ENCODE measurements at places on chromosomes 11 and 22.

- no peak for DNase-seq
These were observed 112.2 kb downstream of the CTTN start for GRCh38 chr11:70510571-70510970.

DNA sequence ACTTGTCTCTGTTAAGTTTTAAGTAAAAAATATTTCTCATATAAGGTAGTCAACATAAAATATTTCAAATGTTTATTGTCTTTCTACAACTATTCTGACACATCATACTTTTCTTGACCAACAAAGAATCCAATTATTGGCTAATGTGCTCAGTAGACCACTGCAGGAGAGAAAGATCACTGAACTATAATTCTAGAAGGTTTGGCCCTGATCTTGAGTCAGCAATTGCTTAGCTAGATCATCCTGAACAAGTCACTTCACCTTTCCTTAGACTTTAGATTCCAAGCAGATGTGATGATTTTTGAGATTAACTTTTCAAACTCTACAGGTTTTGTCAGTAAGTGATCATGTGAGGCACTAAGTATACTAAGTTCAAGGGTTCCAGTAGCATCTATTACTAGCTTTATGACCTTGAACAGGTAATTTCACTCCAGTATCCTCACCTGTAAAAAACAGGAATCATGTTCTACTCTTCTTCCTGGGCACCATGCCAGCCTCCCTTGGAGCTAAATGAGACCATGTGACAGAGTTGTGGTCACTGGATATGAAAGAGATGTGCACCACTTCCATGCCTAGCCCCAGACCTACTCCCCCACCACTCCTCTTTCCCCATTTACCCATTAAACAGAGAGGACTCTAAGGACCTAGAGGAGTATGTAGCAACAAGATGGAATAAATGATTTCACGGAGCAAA lies 17.3 kb downstream of the PGM2L1 start:
- DNase-seq: no peak

GRCh38 chr11:83702796-83703195 lies 416.6 kb upstream of the CCDC90B start:
- DNase-seq: no peak

DNA sequence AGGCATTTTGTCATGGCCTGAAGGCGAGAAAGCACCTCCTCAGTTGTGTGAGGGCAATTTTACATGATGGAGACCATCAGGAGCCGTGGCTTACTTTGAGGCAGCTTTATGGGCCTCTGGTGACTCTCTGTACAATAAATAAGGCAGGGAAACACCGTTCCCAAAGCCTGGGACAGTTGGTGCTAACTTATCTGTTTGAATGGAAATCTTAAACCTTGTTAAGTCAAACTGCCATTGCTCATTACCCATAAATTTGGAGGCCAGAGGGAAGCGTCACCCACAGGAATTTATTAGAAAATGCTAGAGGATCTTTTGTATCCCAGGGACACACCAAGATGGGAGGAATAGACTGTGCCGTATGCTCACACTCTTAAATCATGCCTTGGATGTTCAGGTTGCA lies 1156.9 kb downstream of the BRD1 start:
- no peak for DNase-seq

GRCh38 chr11:2885017-2885677 lies 428 bp downstream of the CDKN1C start:
- DNase-seq: peak; percentile 37

Measured in NCI-H226 (cell line).